ENCODE measurements at places on chromosomes 3 and 15.

DNA sequence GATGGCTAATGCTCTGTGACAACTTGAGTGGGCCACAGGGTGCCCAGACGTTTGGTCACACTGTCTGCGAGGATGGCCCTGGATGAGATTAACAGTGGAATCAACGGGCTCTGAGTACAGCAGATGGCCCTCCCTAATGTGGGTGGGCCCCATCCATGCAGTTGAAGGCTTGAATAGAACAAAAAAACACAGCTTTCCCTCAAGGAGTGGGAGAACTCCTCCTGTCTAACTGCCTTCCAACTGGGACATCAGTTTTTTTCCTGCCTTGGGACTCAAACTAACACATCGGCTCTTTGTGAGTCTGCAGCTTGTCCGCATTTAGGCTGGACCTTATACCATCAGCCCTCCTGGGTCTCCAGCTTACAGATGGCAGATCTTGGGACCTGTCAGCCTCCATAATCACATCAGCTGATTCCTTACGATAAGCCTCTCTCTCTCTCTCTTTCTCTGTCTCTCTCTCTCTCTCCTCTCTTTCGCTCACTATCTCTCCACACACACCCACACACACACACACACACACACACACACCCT, 20.8 kb downstream of the FAM174B start:
- DNase-seq, result no peak

DNA sequence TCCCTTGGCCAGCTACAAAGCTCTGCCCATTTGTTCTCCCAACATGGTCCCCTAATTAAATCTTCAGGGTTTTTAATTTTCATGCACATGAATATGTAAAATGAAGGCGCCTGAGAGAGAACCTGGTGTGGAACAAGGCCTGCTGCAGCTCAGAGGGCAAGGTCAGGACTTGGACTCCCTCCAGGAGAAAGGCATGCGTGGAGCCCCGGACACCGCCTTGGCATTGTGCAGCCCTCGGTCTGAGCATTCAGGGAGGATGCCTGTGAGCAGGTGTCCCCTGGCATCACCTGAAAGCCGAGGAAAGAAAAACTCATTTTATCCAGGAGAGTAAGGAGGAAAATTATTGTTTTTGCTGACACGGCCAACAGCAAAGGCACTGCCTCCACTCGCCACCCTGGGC, 33.8 kb upstream of the EPHB1 start:
- no peak for DNase-seq

- no peak for DNase-seq
Observed at GRCh38 chr3:37810848-37811247, 50.8 kb upstream of the CTDSPL start.

DNA sequence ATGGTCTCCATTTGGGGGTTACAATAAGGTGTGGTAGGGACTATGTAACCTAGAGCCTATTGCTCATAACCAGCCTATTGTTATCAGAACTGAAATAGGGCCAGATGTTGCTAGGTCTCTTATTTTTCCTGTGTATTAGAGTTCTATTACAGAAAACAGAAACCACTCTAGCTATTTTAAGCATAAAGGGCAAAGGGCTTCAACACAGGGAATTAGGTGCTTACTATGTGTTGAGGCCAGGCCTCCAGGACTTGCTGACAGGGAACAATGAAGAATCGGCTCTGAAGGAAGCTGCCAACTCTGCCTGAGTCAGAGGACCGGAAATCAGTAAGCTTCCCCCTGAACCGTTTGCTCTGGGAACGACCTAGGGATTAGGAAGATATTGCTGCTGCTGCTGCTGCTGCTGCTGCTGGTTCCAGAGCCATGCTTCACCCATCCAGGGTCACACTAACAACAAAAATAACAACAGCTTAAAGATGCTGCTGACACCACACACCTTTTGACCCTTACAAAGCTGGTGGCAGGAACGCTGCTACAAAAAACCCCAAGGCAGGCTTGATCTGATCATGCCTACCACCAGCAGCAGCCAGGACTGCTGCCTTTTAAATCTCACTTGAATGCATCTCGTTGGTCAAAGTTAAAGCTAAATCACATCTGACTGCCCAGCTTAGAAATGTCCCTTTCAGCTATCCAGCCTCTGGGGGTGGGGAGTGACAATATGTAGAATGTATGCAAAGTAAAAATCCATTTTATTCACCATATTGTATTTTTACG, 276.9 kb upstream of the IL12A start:
- no peak for DNase-seq

- peak; percentile 59 for DNase-seq
Observed at GRCh38 chr3:87503900-87504498, 227.6 kb upstream of the POU1F1 start.

- peak; percentile 49 for DNase-seq
Observed at GRCh38 chr3:194075802-194076460, 60.0 kb upstream of the HES1 start.

- DNase-seq, result peak; percentile 28
Observed at GRCh38 chr3:181402347-181402746, 309.4 kb upstream of the SOX2 start.

- DNase-seq, result no peak
Observed at GRCh38 chr15:25407950-25408349, 30.9 kb downstream of the UBE3A start.

DNA sequence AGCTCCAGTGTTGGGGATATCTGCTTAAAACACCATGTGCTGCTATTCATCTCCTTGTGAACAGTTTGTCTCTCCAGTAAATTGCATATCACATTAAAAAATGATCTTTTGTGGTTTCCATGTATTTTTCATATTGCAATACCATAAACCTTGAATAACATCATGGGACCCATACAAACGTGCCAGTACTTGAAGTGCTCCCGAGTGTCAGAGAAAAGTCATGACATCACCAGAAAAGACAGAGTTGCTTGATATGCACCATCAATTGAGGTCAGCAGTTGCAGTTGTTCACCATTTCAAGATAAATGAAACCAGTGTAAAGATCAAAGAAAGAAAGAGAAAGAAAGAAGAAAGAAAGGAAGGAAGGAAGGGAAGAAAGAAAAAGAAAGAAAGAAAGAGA, 278.6 kb downstream of the ZNF621 start:
- DNase-seq, result no peak

DNA sequence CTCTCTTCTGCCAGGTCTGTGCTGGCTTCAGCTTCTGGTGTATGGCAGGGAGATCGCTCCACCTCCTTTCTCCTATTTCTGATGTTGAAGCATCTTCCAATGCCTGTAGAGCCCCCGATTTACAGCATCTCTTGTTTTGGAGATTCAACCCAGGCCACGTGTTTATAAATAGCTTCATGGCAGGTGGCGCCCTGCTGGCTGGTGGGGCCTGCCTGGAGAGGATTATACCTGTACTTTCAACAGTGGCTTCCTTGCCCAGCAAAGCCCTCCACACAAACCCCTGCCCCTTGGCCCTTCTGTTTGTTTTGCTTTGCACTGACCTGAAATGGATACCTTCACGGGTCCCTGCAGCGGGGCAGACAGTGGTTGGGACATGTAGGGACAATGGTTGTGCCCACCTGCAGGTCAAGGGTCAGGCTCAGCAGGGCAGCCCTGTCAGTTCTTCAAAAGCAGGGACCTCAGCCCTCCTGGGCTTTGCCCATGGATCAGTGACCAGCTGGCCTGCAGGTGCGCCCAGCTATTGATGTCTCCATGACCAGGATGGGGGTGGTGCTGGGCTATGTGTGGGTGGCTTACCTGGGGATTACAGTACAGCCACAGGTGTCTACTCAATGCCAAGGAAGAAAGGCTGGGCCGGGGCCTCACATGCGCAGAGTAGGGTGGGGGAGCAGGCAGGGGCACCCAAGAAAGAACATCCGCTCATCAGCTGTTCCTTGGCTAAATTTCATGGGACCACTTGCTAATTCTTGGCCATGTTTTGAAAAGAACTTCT, 112.7 kb upstream of the PRR23C start:
- no peak for DNase-seq

DNA sequence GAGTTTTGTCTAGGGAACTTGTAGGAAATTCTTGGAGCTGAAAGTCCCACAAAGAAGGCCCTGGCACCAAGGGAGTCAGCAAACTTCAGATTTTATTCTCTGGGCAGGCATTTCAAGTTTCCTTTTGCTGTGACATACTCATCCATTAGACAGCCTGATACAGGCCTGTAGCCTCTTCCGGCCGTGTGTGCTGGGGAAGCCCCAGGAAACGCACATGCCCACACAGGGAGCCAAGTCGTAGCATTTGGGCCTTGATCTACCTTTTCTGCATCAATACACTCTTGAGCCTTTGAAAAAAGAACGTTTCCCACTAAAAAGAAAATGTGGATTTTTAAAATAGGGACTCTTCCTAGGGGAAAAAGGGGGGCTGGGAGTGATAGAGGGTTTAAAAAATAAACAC, 15.0 kb downstream of the TIGIT start:
- no peak for DNase-seq

- no peak for DNase-seq
Observed at GRCh38 chr3:73442152-73442551, 182.6 kb downstream of the PDZRN3 start.

GRCh38 chr3:178381971-178382448, 154.2 kb upstream of the KCNMB2 start:
- no peak for DNase-seq

GRCh38 chr15:28989239-28989830, 103.6 kb downstream of the APBA2 start:
- DNase-seq, result no peak

GRCh38 chr3:48684480-48685143, 1.1 kb downstream of the NCKIPSD start:
- DNase-seq, result no peak

GRCh38 chr3:146493761-146494160, 24.4 kb upstream of the PLSCR2 start:
- no peak for DNase-seq

DNA sequence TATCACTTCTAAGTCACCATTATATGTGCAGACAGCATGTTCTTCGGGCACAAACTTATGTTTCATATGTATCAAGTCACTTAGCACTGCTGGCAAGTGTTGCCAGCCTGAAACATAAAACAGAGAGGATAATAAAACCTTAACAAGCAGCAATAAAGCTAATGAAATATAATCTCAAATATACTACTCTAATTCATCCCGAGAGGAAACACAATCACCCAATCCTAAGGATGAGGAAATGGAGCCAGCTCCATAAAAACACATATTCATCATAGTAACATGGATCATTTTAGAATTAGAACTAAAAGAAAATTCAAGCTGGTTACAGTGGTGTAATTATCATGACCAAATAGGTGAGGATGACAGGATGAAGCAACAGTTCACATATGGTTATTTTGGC, 1072.7 kb downstream of the EPHA3 start:
- DNase-seq, result peak; percentile 50

DNA sequence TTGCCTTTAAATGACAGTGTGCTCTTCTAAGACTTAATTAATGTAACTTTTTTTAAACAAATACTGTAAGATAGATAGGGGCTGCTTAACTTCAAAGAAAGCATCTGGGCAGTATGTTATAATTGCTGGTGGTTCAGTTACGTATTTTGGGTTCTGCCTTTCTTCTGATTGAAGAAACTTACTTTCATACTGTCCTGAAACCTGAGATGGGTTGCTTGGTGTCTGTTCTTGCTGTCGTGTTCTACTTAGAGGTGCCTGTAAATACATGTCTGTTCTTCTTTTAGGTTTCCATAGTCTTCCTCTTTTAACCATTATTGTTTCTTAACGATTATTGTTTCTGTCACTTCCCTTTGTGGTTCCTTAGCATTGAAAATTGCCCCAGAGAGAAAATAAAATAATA, 297.7 kb upstream of the CHRM5 start:
- DNase-seq, result no peak

- DNase-seq, result no peak
Observed at GRCh38 chr3:143783851-143784370, 64.4 kb downstream of the SLC9A9 start.

DNA sequence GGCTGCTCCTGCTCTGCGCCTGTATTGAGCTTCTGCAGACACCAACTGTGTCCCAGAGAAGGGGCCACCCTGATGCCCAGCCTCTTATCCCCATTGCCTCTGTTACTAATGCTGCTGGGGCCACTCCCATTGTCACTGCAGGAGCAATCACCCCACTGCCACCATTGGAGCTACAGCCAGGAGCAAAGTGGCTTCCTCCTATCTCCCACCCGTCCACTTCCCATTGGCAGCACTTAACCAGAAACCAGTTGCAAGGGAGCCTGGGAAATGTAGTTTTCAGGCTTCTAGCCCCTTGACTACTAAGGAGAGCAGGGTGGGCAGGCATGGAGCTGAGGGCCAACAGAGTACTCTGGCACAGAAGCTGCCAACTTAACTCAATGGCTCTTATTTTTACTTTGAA, 55.9 kb upstream of the KLF13 start:
- no peak for DNase-seq

GRCh38 chr3:66602237-66602636, 101.4 kb upstream of the LRIG1 start:
- DNase-seq, result no peak

- no peak for DNase-seq
Observed at GRCh38 chr3:51876186-51876585, 785 bp upstream of the IQCF5 start.

DNA sequence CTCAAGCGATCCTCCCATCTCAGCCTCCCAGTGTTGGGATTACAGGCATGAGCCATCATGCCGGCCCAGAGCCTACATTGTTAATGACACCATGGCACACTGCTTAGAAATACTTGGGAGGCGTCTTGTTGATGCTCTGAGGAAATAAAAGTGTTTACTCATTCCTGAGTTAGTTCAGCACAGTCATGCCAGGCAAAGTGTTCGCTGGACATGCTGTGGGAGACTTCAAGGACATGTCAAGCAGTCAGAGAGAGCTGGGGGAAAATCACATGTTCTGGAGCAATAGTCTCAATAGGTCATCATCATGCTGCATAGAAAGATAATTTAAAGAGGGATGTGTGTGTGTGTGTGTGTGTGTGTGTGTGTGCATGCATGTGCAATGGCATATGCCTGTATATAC, 37.5 kb downstream of the TTC23 start:
- DNase-seq, result no peak

GRCh38 chr3:125042725-125043406, 12.9 kb downstream of the HEG1 start:
- DNase-seq, result no peak

GRCh38 chr3:132669256-132669777, 9.2 kb downstream of the UBA5 start:
- DNase-seq, result no peak

- DNase-seq, result no peak
Observed at GRCh38 chr3:64554096-64554920, 133.5 kb downstream of the ADAMTS9 start.

DNA sequence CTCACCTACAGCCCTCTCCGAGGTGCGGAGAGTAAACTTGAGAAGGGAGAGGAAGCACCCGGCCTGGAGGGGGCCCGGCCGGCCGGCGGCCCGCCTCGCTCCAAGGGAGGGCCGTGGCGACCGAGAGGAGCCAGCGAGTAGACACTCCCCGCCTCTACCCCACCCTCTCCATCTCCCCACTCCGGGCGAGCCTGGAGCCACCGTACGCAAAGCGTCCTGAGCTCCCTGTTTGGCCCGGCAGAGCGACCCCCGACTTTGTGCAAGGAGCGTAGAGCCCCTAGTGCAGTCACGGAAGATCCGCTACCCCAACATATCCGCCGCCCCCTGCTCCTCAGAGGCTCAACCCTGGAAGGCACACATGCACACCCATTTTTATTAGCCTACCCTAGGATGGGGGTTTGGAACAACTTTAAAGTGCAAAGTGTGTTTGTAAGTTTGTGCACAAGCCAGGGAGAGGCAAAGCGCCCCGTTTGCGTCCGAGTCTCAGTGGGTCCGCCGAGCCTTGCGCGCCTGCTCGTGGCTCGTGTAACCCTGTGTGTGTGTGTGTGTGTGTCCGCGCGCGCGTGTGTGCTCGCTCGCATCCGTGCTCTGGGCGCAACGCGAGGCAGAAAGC, 508 bp upstream of the SMAD6 start:
- no peak for DNase-seq

Measured in LNCaP clone FGC (cell line).